ENCODE measurements at places on chromosomes 16 and 17.

GRCh38 chr17:61492759-61493526 is 40.7 kb downstream of the TBX4 start:
- no peak for DNase-seq

DNA sequence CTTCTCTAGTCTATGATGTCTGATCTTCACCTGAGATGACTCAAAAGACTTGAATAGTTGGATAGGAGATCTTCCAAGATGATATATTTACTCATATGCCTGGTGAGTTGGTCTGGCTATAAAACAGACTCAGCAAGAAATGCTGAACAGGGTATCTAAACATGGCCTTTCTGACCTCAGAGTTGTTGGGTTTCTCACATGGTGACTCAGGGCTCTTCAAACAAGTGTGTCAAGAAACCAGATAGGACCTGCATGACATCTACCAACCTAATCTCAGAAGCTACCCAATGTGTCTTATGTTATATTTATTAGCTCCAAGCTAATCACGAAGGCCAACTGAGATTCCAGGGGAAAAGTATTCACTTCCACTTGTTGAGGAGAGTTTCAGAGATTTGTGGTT is 1477.3 kb downstream of the CDH8 start:
- DNase-seq = no peak

- no peak for DNase-seq
Measured at GRCh38 chr16:55433030-55433429, 46.0 kb upstream of the MMP2 start.

GRCh38 chr17:21039839-21040575 is 2.8 kb downstream of the USP22 start:
- no peak for DNase-seq

- DNase-seq = no peak
Measured at GRCh38 chr17:67492251-67492740, 115.2 kb downstream of the PITPNC1 start.

DNA sequence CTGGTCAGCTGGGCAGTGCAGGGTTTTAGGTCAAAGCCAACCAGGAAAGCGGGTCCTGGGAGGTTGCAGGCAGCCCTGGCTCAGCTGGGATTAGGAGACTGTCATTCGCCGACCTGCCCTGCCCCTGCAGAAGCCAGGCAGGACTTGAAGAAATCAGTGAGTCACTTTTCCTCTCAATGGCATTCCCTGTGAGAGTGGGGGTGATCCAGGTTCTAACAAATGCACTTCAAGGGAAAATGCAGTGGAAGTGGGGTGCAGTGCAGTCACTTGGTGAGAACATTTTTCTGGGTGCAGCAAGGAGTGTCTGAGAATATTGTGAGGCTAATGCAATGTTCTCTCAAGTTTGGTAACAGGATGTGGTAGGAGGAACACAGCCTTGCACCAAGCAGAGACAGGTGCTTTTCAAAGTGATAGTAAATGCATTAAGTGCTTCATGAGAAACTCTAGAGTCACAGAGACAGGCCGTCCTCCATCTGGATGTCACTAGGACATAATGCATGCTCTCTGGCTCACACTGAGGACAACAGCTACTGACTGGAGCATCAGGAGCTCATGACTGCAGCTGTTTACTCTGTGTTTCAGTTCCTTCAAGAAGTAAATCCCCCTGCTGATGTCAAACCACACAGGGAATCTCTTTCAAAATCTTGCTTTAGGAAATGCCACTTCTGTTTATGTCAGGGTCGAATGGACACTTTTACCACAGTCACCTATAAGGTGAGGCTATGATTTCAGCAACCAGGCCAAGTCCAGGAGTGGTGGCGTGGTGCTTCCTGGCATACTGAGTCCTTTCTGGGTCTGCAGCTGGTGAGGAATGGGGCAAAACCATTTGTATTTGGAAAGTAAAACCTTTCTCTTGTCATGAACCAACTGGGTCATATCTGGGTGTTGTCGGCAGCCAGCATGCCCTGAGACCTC is 16.7 kb downstream of the CDK5R1 start:
- DNase-seq = no peak

DNA sequence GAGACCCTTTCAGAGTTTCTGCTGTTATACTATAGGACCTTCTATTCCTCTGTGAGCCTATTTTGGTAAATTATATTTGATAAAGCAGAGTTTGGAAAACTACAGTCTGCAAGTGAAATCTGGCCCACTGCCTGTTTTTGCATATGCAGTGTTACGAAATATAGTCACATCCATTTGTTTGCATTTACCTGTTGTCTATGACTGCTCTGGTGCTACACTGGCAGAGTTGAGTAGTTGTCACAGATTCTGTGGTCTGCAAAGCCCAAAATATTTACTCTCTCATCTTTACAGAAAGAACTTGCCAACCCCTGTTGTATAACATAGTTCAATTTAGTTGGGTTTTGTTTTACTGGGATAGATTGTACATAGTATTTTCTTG is 42.3 kb downstream of the TNRC6A start:
- no peak for DNase-seq

DNA sequence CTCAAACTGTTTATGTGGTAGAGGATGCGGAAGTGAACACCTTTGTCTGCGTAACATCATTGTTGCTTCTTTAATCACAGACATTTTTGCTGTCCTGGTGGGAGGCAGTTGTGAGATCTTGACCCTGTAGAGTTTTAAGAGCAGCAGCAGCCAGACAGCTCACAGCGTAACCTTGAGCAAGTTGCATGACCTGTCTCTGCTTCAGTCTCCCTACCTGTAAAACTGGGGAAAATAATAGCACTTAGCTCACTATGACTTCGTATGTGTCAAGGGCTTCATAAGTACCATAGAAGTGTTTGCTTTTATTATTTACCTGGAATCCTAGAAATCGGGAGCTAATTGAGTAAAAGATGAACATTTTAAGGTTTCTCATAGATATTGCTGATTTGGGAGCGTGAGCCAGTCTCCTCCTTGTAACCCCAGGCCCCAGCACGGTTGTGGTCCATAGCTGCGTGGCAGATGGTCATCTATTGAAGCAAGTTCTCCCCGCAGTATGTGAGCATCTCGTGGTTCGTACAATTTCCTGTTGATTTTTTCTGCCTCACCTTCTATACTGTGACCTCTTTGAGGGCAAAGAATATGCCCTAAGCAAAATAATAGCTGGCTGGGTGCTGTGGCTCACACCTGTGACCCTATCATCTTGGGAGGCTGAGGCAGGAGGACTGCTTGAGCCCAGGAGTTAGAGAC is 34.4 kb downstream of the GPRC5B start:
- DNase-seq = no peak

- DNase-seq = no peak
Measured at GRCh38 chr16:87212026-87212425, 105.2 kb downstream of the C16orf95 start.

- no peak for DNase-seq
Measured at GRCh38 chr17:55238931-55239297, 25.8 kb upstream of the HLF start.

DNA sequence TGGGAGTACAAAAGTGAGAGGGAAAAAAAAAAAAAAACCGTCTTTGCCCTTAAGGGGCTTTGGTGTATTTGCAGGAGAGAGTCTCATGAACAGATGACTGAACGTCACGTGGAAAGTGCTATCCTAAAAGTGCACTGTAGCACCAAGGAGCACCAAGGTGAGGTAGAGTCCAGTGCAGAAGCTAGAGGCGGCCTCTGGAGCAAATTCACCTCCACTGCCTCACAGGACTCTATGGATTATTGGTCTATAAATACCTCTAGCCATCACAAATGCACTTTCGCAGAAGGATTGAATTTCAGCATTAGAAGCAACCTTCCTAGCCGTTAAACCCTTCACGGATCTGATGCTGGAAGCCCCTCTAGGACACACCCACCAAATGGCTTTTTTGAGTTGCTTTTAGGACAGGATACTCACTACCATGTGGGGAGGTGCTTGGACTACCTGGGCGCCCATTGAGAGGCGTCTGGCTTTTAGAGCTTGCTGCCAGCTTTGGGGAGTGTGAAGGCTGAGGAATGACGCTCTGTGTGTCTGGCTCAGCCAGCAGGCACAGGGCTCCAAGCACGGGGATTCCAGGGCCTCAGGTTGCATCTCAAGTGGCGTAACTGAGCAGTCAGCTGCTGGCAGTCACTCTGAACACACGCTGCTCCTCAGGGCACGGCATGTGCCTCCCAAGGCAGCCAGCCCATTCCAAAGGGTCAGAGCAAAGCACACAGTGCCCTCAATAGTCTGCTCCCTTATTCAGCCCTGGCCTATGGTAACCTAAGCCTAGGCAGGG is 52.7 kb downstream of the CDRT4 start:
- DNase-seq = no peak

DNA sequence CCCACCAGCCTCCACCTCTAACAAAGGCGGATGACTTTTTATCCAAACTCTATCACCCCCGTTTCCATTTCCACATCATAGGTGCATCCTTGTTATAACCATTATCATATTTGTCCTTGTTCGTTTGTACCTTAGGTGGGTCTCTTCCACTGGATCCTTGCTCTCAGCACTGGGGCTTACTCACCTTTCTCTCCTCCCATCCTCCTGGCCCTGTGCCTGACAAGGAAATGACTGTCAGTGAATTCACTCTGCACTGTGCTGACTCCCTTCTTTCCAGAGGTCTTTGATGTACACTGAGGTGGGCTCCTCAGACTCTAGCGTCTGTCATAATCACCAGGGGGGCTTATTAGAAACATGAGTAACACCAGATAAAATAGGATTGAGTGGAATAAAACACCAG is 3.1 kb downstream of the GSG1L2 start:
- DNase-seq = no peak

DNA sequence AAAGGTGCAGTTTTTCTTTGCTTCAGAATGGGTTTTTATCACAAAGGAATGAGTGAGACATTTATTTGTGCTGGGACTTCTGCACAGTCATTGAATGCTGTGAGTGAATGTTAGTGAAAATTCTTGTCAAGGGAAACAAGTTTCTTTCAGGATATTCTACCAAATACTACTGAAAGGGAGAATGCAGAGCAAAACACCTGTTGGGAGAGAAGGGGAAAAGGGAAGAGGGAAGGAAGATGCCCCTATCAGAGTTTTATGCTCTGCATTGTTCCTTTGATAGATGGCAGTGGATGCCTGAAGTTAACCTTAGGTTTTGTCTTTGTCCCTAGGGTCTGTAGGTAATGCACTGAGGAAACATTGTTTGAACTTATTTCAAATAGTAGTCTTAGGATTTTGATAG is 3.1 kb downstream of the GGNBP2 start:
- no peak for DNase-seq

- DNase-seq = no peak
Measured at GRCh38 chr17:21535686-21536375, 156.5 kb upstream of the KCNJ18 start.

- DNase-seq = no peak
Measured at GRCh38 chr16:17475104-17475503, 4.3 kb upstream of the XYLT1 start.

- no peak for DNase-seq
Measured at GRCh38 chr17:62665599-62665998, 38.1 kb downstream of the MRC2 start.
